ENCODE measurements at places on chromosomes 12 and 14. TPM values are rescaled to one million over a fixed set of nuclear protein-coding genes. Genes with fewer than 3 reads are reported as not detected.

ACRBP gene
- 1.6 TPM for total RNA-seq

DNA sequence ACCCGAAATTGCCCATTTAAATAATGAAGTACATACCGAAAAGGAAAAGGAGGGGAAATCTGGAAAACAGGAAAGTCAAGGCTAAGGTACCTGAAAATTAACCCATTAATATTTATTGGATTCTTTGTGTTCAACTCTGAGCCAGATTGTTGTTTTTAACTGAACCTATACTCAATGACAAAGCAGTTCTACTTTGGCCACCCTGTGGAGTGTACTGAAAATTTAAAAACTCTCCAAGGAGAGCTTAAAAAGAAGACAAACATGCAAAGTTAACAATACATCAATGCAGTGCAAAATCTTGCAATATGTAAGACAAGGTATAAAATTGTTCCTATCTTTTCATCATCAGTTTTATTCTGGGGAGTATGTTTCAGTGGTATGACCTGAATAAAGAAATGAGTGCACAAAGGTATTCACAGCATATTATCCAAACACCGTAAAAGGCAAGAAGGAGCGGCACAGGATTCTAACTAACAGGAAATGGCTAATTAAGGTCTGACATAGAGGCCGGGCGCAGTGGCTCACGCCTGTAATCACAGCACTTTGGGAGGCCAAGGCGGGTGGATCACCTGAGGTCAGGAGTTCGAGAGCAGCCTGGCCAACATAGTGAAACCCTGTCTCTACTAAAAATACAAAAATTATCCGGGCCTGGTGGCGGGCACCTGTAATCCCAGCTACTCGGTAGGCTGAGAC lies 1.7 kb downstream of the USP44 start:
- DNase-seq: no peak

DNA sequence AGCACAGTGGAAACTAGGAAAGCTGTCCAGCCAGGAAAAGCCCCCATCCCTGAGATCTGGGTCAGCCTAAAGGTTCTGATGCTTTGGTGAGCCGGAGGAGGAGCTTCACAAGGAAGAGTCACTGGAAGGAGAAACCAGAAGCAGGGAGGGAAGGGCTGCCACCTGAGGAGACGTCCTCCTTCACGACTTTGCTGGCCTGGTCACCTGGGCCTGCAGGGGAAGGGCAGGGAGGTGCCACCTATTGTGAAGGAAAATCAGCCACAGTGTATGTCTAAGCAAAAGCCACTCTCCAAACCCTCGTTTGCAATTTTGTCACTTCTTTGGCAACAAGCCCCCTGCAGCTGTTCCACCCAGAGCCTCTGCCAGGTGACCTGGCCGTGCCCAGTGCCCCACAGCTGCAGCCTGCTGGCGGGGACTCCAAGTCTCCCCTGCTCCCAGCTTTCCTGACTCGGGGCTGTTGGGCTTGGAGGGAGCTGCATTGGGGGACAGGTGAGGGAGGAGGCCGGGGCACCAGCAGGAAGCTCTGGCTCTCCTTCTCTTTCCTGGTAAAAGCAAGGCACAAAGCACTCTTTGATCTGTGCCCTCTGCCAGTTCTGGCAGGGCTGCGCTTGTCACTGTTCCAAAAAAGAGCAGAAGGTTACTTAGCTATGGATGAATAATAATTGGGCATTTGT lies 120.9 kb upstream of the BCL2L14 start:
- no peak for DNase-seq

GYS2 gene
- total RNA-seq: not detected

KRT3 gene
- not detected for total RNA-seq

ACOT6 gene
- total RNA-seq: not detected

AMIGO2 gene
- 63.8 TPM for total RNA-seq

TCL1B gene
- total RNA-seq: not detected

DNA sequence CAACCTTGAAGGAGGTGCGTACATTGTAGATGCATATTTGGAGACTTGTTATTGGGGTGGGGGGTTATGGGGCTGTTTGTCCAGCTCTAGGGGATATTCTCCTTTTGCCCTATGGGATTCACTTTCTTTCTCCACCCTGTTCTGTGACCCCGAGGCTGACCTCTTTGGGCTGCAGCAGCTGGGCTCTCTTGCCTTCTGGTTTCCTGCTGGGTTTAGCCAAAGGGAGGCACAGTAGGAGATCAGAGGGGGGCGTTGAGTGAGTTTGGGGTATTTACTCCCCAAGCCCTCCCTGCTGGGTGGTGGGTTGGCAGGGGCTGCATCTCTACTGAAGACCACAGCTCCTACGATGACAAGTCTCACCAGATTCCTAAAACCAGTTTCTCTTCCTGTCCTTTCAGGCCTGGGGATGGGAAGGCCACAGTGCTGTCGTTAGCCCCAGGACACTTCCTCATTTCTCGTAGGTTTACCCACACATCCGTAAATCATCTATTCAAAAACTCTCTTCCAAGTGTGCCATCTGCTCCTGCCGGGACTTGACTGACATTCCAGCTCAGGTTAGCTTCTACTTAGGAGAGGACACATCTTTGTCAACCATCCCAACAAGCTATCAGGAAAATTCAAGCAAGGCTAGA lies 127.1 kb downstream of the TMEM30B start:
- no peak for DNase-seq

CIROP gene
- total RNA-seq: not detected

GRCh38 chr12:88562151-88562550 lies 18.1 kb downstream of the KITLG start:
- DNase-seq: no peak

DNA sequence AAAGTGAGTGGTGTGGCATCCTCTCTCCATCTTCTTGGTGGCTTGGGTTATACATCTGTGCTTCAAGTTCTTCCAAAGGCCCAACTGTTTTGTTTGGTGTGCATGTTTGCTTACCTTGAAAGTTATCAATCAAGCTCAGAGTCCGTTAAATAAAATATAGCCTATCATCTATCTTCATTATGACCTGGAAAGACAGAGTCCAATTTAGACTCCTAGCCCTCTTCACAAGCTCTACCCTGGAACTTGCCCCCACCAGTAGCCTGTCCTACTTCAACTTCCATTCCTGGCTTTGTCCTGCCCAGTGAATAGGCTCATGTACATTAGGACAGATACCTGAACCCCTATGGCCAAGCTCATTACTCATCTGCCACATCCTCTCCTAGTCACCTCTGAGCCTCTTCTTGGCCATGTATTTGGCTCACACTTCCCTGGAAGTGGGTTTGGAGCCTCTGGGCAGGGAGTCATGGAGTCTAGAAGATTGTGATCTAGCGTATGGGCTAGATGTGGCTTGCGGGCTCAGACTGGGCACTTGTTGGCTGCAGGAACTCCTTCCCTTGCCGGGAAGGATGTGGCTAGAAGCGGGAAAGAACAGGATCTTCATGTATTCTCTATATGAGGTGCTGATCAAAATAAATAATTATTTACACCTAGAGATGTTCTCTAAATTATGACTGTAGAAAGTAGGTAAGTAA lies 6.4 kb upstream of the SSTR1 start:
- no peak for DNase-seq

NID2 gene
- 47.2 TPM for total RNA-seq

DEGS2 gene
- 0.48 TPM for total RNA-seq

Data from ovary (tissue), 10 donors.